ENCODE measurements at places on chromosomes 3 and 15.
A peak's percentile ranks its signal among the peaks of the same experiment; 100 is the strongest.

DNA sequence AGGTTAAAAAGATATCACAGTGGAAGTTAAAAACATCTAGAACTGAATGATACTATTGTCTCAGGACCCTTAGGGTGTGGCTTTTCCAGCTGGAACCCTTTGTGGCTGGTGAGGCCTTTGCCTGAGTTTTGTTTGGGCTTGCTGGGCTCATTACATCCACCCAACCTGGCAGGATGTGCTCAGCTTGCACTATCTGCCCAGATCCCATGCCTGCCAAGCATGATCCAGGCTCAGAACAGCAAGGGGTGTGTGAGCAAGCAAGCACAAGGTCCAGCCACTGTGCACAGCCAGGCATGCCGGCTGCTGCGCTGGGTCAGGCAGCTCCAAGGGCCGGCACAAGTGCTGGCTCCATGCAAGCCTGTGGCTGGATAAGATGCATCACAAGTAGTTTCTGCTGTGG is 512.7 kb upstream of the CDIN1 start:
- DNase-seq: no peak

- DNase-seq: no peak
Measured at GRCh38 chr15:37903919-37904625, 30.4 kb upstream of the TMCO5A start.

DNA sequence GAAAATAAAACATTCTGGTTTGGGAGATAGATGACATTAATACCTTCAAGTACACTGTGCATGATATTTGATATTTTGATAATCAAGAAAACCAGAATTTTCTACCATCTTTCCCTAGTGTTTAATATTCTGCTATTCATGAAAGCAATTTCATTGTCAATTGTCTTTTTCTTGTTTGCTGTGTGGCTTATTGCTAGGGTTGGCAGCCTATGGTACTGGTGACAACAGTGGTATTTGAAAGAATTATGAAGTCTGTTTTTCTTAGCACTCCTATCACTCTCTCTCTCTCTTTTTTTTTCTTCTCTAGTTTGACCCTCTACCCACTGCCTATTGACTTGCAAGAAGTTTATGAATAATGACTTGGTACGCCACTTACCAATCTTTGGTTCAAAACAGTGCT is 15.4 kb downstream of the RNF13 start:
- DNase-seq: no peak

- DNase-seq: no peak
Measured at GRCh38 chr3:193451902-193452301, 73.3 kb upstream of the ATP13A5 start.

DNA sequence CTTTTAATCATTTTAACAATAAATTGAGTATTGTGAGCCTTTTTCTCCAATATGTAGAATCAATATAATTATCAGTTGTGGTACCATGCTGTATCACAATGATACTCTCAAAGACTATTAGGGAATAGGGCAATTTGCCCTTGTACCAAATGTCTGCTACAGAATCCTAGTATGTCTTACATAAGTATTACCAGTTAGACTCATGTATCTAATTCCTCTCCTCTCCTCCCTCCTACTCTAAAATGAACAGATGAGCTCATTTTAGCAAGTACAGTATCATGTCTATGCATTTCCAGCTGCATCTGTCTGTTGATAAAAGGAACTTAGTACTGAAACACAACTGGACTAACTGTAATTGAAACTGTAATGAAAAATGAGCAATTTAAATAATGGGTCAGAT is 124.3 kb upstream of the ATP11B start:
- DNase-seq: no peak

- DNase-seq: no peak
Measured at GRCh38 chr3:14524920-14525660, 15.1 kb downstream of the GRIP2 start.

DNA sequence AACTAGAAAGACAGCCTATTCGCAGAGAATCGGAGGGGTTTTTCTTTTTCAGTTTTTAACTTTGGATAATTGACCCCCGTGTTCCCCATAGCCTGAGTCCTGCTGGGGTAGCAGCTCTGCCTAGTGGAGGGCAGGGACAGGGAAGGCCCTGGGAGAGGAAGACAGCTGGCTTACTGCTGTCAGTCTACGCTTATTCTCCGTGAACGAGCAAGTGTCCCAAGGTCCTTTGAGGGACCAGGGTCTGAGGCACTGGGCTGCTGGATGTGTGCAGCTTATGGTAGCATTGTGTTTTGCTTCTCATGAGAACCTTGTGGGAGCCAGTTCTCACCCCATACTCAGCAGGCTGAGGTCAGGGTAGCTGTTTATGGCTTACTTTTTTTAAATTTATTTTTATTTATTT is 3.0 kb downstream of the LIMD1 start:
- DNase-seq: no peak

DNA sequence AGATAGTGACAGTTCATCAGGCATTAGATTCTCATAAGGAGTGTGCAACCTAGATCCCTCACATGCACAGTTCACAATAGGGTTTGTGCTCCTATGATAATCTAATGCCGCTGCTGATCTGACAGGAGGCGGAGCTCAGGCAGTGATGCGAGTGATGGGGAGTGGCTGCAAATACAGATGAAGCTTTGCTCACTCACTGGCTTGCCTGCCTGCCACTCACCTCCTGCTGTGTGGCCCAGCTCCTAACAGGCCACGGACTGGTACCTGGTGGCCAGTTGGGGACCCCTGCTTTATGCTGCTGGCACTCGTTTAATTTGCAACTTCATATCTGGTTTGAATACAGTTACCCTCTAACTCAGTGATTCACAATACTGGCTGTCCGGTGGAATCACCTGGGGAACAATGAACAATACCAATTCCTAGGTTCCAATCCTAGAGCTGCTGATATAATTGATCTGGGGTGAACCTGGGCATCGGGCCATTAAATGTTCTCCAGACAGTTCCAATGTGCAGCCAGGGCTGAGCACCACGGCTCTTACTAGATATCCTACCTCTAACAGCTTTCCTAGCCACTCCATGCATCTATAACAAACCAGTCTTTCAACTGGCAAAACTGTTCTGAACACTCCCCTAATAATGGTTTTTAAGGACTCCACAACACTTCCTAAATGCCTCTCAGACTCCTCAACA is 131.4 kb downstream of the ATP1B3 start:
- no peak for DNase-seq

DNA sequence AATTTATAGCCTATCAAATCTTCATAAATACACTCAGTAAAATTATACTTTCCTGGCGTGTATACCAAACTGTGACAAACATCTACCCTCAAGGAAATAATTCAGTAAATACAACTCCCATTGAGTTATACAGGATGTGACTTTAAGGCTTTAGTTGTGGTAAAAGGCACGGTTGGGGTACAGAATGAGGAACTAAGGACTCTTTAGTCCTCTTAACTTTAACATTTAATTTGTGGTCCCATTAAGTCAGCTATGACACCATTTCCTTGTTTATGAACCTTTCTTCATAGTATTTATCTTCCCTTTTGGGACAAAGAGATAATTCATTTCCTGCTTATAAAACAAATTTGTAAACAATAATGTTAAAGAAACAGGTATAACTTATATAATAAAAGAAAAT is 30.2 kb downstream of the IFT80 start:
- DNase-seq: no peak

GRCh38 chr3:131756405-131756804 is 253.6 kb upstream of the MRPL3 start:
- DNase-seq: no peak

GRCh38 chr15:78565951-78566774 is 843 bp downstream of the CHRNA5 start:
- peak; percentile 7 for DNase-seq

DNA sequence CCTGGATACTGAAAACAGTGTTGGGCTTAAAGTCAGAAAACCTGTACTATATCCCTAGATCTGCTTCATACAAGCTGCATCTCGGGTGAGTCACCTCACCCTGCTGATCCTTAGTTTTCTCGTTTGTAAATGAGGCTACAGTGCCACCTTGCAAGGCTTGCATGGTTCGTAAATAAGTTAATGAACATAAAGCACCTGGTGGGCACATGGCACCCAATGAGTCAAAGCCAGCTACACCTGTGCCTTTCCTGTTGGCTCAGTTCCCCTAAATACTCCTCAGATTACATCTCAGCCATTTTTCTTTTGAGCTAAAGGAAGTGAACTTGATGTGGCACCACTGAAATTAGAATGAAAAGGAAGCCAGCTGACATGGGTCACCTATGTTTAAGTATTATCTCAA is 26.5 kb downstream of the RTP1 start:
- peak; percentile 30 for DNase-seq

GRCh38 chr15:75225951-75226732 is 24.5 kb downstream of the C15orf39 start:
- no peak for DNase-seq

DNA sequence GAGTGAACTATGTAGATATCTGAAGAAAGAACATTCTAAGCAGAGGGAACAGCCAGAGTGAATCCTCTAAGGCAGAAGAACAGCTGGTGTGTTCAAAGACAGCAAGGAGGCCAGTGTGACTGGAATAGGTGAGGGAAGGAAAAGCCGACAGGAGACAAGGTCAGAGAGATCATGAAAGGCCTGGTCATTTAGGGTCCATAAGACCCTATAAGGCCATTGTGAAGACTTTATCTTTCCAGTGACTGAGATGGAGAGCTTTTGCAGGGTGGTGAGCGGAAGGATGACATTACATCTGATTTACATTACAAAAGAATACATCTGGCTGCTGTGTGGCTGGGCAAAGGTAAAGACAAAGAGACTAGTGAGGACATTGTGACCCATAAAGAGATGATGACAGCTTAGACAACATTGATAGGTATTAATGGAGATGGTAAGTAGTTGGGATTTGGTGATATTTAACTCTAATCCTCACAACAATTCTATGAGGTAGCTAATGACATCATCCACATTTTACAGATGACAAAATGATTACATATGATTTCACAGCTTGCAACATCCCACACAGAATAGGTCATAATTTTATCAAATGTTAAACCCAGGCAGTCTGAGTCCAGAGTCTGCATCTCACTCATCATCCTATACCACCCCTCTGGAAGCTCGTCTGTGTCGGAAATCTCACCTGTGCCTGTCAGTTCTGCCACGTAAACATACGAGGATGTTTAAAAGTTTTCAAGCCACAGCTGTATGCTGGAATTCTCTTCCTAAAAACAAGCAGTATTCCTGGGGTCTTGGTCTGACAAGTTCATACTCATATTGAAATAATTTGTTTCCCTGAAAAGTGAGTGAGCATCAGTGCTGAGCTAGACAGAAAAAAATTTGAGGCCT is 70.2 kb upstream of the PIK3R4 start:
- DNase-seq: no peak

DNA sequence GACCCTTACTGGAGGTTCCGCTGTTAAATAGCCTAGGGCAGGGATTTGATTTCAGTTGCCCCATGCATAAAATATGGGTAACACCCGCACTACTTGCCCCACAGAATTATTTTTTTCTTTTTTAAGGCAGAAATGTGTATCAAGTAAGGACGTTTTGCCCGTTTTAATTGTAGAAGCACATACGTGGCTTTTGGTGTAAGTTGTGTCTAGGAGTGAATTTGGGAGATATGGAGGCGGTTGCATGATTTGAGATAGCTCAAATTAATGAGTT is 636 bp upstream of the LRRC58 start:
- no peak for DNase-seq

DNA sequence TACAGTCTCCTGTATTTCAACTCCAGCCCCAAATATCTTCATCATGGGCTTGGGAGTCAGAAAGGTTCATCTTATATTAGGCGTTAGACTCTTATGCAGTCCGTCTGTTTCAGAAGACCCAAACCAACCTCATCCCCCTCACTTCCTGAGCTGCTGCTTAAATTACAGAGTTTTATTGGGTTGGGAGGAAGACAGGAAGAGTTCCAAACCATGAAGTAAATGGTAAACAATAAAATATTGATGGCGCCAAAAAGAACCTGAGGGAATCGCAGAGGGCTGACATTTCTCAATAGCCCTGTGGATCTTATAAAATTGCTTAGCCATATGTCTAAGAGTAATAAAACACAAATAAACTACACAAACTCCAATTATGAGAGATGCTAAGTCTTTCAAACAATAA is 116.9 kb upstream of the C3orf80 start:
- DNase-seq: no peak

DNA sequence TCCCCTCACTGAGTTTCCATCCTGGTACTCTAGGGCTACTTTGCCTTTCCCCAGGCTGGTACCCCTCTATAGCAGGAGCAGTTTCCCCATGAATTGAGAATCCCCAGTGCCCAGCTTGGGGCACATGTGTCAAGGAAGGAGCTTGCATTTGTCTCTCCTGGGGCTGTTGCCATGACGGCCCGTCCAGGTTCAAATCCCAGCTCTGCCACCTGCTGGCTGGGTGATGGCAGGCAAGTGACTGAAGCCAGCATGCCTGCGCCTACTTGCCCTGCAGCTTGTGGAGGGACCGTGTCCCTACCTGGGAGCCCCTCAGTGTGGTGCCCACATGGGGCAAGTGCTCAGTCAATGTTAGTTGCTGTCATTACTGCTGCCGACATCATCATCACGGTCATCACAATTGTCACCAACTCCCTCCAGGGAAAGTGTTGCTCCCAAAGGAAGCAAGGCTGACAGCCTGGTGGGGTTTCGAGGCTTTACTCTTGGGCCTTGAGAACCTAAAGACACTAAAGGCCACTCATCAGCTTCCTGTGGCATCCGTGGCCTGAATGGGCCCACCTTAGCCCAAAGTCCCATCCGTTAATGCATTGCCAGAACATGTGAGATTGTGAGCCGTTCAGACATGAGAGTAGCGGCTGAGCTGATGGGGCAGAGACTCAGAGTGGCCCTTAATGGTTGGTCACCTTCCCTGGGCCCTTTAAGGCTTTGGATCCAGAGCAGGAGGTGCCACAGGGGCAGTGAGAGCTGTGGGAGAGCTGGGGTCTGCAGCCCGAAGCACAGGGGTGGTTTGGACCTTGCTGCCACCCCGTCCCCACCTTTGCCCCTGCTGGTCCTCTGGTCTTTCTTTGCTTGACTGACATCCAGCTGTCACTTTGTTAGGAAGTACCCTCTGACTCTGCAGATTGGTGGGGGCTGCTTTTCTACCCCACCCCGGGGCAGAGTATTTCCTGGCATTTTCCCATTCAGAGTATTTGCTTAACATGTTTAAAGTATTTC is 144.4 kb downstream of the DNAJB8 start:
- DNase-seq: peak; percentile 50

DNA sequence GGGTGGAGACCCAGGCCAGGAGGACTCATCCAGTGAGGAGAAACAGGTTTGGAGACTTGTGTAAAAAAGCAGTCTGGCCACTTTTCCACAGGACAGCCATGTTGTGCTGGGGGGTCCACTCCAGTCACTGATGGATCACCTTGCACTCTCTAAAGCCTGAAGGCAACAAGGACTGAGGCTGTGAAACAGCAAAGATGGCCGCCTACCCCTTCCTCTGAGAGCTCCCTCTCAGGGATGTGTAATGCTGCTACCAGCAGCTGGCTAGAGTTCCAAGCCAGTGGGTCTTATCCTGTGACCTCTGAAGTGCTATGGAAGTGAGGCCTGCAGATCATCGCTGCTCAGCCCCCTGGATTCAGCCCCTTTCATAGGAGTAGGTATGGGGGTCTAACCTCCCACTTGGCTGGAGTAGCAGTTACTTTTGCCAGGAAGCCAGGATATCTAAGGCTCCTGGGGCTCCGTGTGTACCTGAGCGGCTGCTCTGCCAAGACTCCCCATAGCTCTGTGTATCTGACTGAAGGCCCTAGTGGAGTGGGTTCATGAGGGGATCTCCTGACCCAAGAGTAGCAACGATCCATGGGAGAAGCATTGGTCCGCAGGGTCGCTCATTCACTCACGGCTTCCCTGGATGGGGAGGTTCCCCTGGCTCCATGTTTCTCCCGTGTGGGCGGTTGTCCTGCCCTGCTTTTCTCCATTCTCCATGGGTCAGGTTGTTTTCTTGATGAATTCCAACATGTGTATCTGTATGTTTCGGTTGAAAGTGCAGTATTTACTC is 69.9 kb upstream of the TNFSF10 start:
- DNase-seq: no peak

Data from fibroblast of mammary gland (primary cell).